ENCODE measurements at places on chromosomes 2 and 18.
A peak's percentile ranks its signal among the peaks of the same experiment; 100 is the strongest.

DNA sequence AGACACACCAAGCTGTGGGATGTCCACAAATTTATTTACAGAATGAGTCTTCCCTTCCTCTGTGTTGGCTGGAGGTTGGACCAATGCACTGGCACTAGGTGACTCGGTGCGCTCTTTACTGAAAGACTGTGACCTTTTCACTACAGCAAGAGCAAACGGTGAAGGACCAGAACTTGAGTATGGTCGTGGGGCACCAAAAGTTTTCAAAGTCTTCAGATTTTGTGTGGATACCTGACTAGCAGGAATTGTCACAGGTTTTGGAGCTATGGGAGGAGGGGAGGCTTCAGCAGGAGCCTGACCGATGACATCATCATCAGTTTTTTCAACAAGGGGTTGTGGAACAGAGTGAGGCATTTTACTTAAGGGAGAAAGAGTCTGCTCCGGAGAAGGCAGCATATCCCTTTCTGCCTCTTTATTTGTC, 73.0 kb upstream of the GRB14 start:
- DNase-seq, result no peak

DNA sequence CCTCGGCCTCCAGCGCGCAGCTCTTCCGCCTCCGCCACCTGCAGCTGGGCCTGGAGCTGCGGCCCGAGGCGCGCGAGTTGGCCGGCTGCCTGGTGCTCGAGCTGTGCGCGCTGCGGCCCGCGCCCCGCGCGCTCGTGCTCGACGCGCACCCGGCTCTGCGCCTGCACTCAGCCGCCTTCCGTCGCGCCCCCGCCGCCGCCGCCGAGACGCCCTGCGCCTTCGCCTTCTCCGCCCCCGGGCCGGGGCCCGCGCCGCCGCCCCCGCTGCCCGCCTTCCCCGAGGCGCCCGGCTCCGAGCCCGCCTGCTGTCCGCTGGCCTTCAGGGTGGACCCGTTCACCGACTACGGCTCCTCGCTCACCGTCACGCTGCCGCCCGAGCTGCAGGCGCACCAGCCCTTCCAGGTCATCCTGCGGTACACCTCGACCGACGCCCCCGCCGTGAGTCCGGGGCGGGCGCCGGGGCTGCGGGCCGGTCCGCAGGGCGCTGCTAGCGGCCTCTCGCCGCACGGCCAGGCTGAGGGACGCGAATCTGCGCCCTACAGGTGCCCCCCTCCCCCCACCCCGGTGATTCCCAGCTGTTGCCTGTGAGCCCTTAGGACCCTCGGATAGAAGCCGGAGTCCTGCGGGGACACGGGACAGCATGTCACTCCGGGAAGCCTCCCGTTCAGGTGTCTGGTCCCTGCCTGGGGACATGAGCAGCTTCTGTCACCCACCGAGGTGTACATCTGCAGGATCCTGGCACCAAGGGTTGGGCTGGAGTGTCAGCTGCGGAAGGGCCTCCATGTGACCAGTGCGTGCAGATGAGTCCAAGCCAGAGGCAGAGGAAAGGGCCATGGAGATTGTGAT, 616 bp downstream of the RNPEPL1 start:
- peak; percentile 54 for DNase-seq

GRCh38 chr2:66408905-66409304, 26.0 kb upstream of the MEIS1 start:
- no peak for DNase-seq

- peak; percentile 75 for DNase-seq
These were observed 4.2 kb downstream of the GDF7 start for GRCh38 chr2:20671036-20671735.

- no peak for DNase-seq
These were observed 15.3 kb downstream of the ACAA2 start for GRCh38 chr18:49798001-49798400.

DNA sequence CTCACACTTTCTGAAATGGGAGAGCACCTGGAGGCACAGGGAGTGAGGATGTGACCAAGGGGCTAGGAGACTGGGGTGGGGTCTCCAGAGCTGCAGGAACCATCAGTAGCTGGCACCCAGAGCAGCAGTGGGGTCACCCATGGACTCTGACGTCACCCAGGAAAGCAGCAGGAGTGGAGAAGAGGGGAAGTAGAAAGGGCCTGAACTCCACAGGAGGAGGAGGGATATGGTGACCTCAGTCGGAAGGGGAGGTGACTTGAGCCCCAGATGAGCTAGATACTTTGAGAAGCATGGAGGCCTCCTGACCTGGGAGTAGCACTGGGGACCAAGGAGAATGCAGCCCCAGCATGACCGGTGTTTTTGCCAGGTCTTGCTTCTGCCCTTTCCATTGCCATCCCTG, 8.8 kb downstream of the NMUR1 start:
- no peak for DNase-seq

DNA sequence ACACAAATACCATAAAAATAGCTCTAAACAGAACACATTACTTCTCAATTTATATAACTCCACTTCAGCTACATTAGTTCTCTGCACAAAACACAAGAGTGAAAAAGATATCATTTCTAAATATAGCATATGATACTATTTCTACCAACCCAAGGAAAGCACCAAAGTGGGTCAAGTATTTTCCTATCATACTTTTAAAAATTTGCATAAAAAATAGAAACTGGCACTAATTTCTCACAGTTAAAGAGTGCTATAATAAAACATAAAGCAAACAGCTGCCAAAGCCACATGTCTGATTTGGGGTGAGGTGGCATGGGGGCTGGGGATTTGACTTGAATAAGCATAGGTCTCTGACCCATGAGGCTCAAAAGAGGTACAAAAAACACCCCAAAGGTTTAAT, 61.5 kb downstream of the BARD1 start:
- DNase-seq, result no peak

GRCh38 chr2:26764906-26765305, 822 bp downstream of the SLC35F6 start:
- no peak for DNase-seq

DNA sequence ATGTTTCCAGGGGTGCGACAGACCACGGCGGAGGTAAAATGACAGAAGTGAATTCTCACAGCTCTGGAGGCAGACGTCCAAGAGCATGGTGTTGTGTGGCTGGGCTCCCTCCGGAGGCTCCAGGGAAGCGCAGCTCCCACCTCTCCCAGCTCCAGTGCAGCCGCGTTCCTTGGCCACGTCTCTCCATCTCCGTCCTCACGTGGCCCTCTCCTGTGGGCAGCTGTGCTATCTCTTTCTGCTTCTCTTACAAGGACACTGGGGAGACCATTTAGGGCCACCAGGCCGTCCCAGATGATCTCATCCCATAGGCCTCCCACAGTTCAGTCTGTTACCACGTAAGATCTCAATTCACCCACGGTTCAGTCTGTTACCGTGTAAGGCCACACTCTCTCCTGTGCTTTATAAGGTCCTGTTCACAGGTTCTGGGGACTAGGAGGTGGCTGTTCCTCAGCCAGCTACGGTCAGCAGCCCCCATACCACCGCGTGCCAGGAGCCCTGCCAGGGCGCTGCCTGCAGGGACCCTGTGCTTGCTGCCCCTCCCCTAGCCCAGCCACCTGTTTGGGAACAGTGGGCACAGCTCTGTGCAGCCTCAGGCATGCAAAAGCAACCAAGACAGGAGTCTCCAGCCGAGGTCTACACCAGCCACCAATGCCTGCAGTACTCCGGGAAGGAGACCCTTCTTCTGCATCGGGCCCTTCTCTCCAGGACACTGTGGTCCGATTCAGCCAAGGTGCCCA, 2.9 kb upstream of the MAB21L4 start:
- no peak for DNase-seq

DNA sequence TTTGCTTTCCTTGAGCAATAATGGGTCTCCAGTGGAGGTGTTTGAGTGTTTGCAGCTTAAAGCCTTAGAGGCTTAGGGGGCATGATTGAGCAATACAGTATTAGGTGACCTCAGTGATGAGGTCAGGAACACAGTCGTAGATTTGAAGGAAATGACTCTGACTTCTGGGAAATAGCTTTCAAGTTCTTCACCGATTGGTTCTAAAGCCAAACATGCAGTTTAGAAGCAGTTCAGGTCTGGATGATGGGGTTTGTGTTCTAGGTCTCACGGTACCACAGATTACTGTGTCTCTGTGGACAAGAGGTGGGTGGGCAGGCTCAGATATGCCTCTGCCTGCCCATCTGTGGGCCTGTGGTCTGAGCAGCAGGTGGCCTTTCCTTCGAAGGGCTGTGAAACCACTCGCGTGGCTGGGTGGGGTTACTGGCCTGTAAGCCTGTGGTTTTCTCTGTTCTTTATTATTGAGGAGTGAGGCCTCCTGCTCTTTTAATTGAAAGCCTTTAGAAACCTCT, 7.8 kb downstream of the MTHFD2 start:
- DNase-seq, result no peak

- DNase-seq, result no peak
These were observed 5.5 kb upstream of the TACR1 start for GRCh38 chr2:75204833-75205232.

DNA sequence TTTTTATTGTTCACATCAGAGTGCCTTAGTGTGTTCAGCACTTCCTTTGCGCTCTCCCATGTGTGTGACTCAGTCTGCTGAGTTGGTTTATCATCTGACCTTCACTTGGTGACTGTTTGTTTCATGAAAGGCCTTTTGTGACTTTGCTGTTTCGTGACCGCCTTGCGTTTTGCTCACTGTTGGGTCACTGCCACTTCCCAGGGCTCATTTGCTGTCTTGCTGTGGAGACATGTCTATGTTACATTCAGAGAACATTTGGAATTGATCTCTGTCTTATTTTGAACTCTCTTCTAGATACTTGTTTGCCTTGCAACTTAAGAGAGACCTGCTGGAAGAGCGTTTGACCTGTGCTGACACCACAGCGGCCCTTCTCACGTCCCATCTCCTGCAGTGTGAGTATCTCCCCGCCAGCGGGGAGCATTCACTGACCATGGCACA, 54.7 kb downstream of the FARP2 start:
- no peak for DNase-seq

- DNase-seq, result no peak
These were observed 94.5 kb downstream of the ACKR3 start for GRCh38 chr2:236664136-236664535.

GRCh38 chr2:19837235-19837766, 64.5 kb downstream of the TTC32 start:
- no peak for DNase-seq

GRCh38 chr18:58386780-58387179, 242.1 kb downstream of the ALPK2 start:
- DNase-seq, result no peak

GRCh38 chr18:9856092-9856491, 29.7 kb upstream of the TXNDC2 start:
- DNase-seq, result no peak

DNA sequence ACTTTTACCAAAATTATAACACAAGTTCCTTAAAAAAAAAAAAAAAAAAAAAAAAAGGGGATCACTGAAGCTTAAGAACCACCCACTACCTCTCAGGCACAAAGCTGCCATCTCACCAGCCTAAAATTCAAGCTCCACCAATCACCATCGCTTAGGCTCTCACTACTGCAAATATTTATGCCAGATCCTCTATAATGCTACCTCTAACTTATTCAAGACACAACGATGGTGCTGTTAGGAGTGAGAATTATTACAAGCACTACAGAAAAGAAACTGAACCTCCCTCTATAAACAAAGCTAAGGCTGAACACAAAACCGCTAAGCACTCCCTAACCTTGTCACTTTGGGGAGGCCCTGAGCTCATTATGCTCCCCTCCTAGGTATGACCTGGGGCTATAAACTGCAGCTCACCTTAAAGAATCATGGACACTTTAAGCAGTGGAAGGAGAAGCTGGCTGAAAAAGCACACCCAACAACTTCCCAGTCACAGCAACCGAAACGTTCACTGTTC, 3.6 kb downstream of the FZD5 start:
- DNase-seq, result no peak

- DNase-seq, result no peak
These were observed 57.7 kb downstream of the MOB4 start for GRCh38 chr2:197573608-197574007.

DNA sequence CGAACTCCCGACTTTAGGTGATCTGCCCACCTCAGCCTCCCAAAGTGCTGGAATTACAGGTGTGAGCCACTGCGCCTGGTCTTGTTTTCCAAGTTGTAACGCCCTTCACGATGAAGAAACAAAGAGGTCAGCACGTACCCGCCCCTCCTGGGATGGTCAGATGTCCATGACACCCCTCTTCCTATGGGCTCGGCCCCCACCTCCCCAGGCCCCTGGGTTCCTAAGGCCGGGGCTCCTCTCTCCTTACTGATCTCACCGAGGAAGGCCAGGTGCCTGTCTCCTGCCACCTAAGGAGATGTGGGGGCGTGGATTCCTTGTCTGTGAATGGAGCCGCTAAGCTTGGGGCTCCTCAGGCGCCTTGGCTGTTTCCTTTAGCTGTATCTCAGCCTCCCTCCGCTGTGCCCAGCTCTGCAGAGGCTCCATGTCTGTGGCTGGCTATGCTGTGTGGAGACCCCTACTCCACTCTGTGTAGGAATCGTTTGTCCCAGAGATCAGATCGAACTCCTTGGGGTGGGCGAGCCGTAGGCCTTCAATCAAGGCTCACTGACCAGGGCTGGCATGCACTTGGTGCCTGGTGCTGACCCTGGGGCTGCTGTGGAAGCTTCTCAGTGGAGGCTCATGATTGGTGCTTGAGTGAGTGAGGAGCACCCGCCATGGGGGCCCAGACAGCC, 8.8 kb downstream of the COLEC11 start:
- no peak for DNase-seq

DNA sequence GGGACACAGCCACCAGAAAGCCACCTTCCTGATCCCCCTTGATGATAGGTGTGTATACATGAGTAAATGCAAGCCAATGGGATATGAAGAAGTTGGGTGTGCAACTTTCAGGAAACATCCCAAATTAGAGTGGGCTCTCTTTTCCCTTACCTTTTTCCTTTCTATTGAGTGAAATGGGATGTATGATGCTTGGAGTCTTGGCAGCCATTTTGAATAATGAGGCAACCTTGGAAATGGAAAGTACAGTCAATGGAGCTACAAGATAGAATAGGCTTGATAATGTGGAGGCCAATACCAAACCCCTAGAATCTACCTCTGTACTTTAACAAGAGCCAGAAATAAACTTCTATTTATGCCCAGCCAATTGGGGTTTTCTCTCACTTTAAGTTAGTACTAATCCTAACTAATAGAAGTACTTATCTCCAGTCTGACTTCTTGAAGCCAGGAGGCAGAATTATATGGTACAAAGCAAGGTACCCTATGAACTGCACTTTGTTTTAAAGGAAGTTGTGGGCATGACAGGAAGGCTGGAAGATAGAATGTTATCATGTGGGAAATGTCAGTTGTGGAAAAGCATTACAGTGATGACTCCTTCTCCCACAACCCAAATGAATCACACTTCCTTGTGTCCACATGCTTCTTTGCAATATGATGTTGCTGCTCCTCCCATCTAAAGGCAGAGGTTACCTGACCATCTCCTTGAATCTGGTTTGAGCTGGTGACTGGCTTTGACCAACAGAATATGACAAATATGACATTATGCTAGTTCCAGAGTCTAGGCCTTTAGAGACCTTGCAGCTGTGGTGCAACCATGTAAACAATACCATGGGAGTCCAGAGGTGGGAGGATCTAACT, 12.9 kb upstream of the NABP1 start:
- DNase-seq, result no peak

GRCh38 chr2:41410011-41410410, 637.8 kb upstream of the PKDCC start:
- DNase-seq, result no peak

Data from retina (tissue), 1 donor.